ENCODE measurements at places on chromosomes 3 and 15.

- no peak for DNase-seq
These were observed 216.6 kb upstream of the IL12A start for GRCh38 chr3:159771865-159772611.

- DNase-seq = no peak
These were observed 49.9 kb downstream of the COL6A5 start for GRCh38 chr3:130395331-130395730.

GRCh38 chr15:96578393-96578792 is 247.9 kb downstream of the NR2F2 start:
- DNase-seq = no peak

- no peak for DNase-seq
These were observed 187.1 kb downstream of the ITPR1 start for GRCh38 chr3:4680227-4680691.

GRCh38 chr3:15636028-15636709 is 34.6 kb downstream of the BTD start:
- DNase-seq = no peak

DNA sequence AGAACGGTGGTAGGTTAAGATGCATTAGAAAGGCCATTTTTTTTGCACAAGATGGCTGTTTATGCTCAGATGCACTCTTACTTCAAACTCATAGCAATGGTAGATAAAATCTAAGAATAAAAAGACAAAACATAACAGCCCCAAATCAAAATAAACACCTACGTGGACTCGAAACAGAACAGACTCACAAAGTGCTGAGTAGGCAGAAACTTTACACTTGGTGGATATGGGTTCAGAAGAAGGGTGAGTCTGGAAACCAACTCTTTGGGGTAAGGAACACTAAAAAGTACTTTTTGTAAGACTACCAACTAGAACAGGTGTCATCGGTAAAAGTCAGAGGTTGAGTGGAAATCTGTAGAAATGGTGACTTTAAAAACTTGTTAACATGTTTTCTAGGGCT is 468.2 kb downstream of the OTOL1 start:
- DNase-seq = no peak

DNA sequence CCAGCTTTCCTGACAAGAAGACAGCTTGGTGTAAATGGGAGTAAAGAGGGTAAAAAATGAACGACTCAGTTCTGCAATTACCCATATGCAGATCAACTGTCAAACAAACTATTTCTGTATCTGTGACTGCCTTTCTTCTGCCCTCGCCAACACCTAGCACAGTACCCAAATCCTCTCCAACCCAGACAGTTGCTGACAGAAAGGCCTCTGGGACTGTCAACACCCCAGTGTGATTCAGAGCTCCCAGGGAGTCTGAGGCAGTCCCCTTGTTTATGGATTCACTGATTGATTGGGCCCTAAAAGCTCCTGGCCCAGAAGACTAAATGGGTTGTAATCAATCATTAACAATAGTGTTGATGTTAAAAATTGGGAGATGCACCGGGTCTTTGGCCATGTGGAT is 20.2 kb downstream of the IL17RD start:
- DNase-seq = no peak

- DNase-seq = peak; percentile 64
These were observed 775 bp upstream of the CCDC39 start for GRCh38 chr3:180680097-180680430.

DNA sequence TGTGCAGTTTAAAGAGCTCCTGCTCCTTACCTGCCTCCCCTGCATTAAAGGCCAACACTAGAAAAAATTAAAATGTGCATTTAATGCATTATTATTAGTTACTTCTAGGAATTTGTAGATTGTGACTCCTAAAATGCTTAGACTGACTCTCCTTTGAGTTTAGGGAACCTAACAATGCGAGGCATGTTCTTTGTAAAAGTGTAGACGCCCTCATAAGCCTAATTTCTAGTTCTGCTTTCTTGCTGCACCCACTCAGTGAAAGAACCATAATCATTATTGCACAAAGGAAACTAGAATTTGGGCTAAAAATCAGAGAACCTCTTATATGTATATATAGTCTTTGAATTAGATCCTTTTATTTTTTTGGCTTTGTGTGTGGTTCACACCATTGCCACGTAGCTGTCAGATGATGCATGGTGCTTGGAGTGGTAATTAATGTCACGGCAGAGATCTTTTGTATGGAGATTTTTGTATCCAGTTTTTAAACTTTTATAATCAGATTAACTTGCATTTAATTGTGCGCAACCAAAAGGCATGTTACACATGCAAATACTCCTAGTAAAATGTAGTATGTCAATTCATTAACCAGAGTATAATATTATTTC is 710 bp downstream of the ABHD10 start:
- no peak for DNase-seq
